ENCODE measurements at places on chromosomes 6 and 20. TPM values are rescaled to one million over a fixed set of nuclear protein-coding genes. Genes with fewer than 3 reads are reported as not detected.

- no peak for DNase-seq
Observed at GRCh38 chr6:144595266-144595665, 310.1 kb downstream of the UTRN start.

DNA sequence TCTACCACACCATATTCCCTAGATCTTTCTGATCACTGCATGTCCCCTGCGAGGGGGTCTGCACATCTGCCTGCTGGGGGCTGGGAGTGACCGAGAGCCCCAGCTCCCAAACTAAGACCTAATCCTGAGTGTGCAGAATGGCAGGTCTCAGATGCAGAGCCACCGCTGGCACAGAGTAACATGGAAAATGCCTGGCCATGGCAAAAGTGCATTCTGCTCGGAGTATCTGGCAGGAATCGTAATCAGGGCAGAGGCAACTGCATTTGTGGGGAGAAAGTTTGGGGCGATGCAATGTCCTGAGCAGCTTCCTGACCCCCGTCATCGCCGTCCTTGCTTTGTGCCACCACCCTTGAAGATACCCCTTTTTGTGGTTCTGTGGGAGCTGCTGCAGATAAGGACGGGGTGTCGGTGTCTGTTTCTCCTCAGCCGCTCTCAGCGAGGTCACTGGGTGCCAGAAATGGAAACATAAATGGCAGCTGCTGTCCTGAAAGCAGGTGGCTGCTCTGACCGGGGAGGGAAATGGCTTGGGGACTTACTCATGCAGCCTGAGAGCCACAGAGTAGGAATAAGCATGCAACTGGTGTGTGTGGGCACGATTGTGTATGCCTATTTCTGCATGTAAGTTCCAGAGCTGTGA, 157.9 kb downstream of the LY86 start:
- DNase-seq: no peak

DNA sequence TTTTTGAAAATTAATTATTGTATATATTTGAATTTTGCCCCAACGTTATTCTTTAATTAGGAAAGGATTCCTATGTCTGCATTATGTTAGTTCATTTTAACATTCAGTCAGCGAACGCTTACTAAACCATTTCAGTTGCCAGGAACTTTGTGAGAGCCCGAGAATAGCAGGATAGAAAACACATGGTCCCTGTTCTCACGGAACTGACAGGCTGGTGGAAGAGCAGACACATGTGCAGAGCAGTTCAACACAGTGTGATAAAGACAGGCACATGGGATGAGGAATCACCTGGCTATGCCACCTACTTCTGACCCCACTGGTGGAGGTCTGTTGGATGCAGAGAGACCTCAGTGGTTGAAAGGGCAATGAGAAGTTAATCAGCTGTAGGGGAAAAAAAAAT, 367.2 kb downstream of the EPM2A start:
- no peak for DNase-seq

GRCh38 chr20:2390951-2391675, 10.4 kb downstream of the TGM6 start:
- no peak for DNase-seq

- no peak for DNase-seq
Observed at GRCh38 chr6:9537381-9537780, 877.5 kb downstream of the TFAP2A start.

GRCh38 chr20:25496165-25496967, 88.9 kb downstream of the GINS1 start:
- no peak for DNase-seq

GRCh38 chr6:80338201-80338836, 231.8 kb downstream of the BCKDHB start:
- no peak for DNase-seq

DNA sequence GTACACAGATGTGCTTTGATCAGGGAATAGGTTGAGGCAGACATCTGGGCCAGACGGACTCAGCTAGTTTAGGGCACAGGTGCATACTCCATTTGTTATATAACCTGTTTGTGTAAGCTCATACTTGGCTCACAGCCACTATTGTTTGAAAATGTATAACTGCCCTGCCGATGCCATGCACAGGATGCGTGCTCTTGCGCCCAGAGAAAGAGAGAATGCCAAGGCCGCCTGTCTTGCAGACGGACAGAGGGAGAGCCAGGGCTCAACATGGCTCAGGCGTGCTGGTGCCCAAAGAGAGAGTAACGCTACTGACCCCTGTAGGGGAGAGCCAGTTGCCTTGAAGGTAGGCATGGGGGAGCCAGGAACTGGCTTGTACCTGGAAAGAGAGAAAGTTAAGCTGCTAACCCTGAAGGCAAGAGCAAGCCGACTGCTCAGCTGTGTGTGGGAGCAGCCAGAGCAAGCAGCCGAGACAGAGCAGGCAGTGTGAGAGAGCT, 57.7 kb downstream of the FAM229B start:
- no peak for DNase-seq

- no peak for DNase-seq
Observed at GRCh38 chr20:42442716-42443115, 747.0 kb downstream of the PTPRT start.

The HLA-DPA1 gene
- 6.8 TPM for total RNA-seq

The RBBP8NL gene
- total RNA-seq: 0.07 TPM

The TCF15 gene
- 2.6 TPM for total RNA-seq

The FAM209B gene
- not detected for total RNA-seq

The TEAD3 gene
- 15.3 TPM for total RNA-seq

The AFG1L gene
- 6.0 TPM for total RNA-seq

The HLA-DRB5 gene
- total RNA-seq: not detected

The SLA2 gene
- total RNA-seq: not detected

The HTR1B gene
- 0.43 TPM for total RNA-seq

The HLA-DOA gene
- total RNA-seq: not detected

The KIF6 gene
- 0.22 TPM for total RNA-seq

The HEY2 gene
- total RNA-seq: 0.36 TPM

The TAP1 gene
- total RNA-seq: 54.5 TPM

All from epithelial cell of proximal tubule (primary cell).